ENCODE measurements at places on chromosomes 5 and 9. TPM values are rescaled to one million over a fixed set of nuclear protein-coding genes. Genes with fewer than 3 reads are reported as not detected.

The SPAAR gene
- not detected for total RNA-seq

The KLHL3 gene
- 11.7 TPM for total RNA-seq

The TNC gene
- 0.46 TPM for total RNA-seq

The CER1 gene
- not detected for total RNA-seq

The PCDHA1 gene
- not detected for total RNA-seq

The SPINK9 gene
- total RNA-seq, result not detected

The CCL21 gene
- 0.26 TPM for total RNA-seq

The LCN1 gene
- total RNA-seq, result not detected

The ARSI gene
- total RNA-seq, result not detected

The NOXA1 gene
- total RNA-seq, result not detected

The GPX3 gene
- total RNA-seq, result 0.38 TPM

The ZDHHC11 gene
- total RNA-seq, result 0.61 TPM
